ENCODE measurements at places on chromosomes 16 and 17. TPM values are rescaled to one million over a fixed set of nuclear protein-coding genes. Genes with fewer than 3 reads are reported as not detected.

The CDH13 gene
- total RNA-seq: 5.9 TPM

GRCh38 chr16:17296431-17296830, 174.3 kb downstream of the XYLT1 start:
- DNase-seq: no peak

DNA sequence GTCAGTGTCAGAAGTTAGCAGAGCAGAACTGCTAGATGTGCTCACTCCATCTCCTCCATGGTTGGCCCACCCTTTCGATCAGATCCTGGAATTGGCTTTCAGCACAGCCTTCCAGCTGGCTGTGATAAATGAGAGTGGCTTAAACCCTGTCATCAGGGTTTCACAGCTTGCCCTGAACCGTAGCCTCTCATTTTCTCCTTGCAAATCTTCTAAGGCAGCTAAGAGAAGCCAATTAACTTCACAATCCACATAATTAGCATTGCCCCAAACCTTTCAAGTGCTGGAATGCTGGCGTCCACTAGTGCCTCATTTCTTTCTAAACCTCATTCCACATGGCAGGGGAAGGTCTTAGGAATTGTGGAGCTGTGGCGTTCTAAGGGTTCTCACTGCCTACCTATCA, 21.7 kb downstream of the MILR1 start:
- DNase-seq: no peak

DNA sequence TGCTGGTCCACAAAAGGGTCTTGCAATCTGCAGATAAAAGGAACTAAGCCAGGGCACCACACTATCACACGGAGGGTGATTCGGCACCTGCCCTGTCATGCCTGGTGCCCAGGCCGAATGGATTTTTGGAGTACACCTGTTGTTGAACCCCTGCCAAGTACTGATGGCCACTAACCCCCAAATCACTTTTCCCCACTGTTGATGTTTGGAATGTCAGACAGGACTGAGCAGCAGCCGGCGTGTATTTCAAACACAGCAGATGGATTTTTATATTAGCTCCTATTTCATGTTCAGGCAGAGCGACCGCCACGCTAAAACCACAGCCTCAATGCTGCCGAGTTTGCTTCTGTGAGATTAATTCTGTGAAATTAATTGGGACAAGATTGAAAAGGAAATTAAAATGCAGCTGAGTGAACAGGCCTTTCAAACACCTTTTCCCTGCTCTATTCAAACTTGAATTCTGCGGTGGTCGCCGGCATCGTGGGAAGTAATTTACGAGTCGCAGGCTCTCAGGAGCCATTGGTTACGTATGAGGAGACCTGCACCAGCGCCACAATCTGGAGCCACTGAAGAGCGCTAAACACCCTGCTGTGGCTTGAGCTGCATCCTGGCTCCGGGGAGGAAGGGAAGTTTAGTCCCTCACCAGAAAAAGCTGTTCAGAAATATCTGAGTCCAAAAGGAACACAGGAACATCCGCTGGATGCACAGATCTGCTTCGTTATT, 48.5 kb downstream of the SNX11 start:
- no peak for DNase-seq

The KLHL10 gene
- 0.44 TPM for total RNA-seq

DNA sequence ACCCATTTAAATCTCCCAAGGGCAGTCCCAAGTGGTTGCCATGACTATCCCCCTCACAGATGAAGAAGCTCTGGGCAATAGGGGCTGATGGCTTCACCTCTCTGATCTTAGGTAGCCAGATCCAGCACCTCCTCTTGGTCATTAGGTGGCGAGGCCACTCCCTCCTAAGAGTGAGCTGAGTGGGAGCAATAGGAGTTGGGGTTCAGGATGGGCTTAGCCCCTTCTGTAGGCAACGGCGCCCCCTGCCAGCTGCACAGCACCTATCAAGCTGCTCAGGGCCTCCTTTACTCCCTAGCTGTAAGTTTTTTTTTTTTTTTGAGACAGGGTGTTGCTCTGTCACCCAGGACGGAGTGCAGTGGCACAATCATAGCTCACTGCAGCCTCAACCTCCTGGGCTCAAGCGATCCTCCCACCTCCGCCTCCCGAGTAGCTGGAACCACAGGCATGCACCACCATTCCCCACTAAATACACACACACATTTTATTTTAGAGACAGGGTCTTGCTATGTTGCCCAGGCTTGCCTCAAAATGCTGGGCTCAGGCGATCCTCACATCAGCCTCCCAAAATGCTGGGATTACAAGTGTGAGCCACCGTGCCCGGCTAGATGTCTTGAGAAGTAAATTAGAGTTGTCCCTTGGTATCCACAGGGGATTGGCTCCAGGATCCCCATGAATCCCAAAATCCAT, 3.5 kb upstream of the RRAD start:
- no peak for DNase-seq

- no peak for DNase-seq
Measured at GRCh38 chr16:10039220-10040096, 142.8 kb downstream of the GRIN2A start.

DNA sequence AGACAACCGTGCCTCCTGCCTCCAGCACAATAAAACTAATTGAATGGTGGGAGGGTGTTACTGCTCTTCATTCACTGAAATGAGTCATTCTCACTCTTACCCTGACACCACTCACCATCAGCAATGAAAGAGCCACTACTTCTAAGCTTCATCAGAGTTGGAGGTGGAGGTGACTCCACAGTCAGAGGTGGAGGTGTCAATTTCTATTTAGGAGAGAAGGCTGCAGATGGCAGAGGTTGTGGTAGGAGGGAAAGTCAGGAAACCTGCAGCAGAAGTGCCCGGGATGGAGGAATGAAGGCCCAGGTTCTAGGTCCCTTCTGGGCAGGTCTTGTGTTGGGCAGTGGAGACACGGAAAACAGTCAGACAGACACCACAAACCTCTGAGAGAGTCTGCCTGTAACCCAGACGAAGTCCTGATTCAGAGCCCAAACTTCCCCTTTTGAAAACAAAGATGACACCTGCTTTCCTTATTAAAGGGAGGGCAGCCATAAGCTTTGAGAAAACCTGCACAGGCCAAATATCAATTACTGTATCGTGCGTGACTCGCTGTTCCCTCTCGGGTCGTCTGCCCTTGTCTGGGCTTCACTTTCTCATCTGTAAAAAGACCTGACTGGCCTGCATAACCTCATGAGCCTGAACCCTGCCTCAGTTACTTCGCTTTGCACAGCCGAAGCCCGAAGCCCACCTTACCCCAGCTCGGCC, 668 bp downstream of the ATPAF2 start:
- no peak for DNase-seq

The TEKT1 gene
- total RNA-seq: not detected
